Activated CD8-positive, alpha-beta memory T cell treated with anti-CD3 and anti-CD28 coated beads for 4 hours (primary cell): ENCODE measurements at places on chromosomes 7 and 10.

DNA sequence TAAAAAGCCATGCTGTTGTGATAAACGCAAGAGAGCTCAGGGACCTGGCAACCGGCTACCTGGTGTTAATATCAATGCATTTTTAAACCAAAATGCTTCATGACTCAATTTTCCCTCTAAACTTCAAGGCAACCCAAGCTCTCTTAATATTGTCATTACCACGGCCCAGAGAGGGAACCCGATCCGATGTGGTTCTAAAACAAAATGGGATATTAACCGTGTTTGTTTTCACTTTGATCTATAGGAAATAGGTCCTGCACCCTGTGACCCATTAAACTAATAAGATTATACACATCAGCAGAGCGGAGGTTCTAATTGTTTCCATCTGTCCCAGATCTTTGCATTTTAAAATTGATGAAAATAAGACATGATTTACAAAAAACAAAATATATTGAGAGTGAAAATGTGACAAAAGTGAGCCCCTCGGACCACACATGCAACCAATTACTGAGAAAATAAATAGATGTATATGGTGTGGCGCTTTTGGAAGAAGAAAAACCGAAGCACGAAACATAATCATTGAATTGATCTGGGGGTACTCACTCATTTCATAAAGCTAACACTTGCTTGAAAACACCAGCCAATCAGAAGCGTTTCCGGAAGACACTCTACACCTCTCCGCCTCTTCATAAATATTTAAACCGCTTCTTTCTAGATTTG is 290.3 kb upstream of the NFE2L3 start:
- DNase-seq: no peak

- no peak for DNase-seq
Measured at GRCh38 chr7:114949231-114949630, 27.3 kb downstream of the MDFIC start.

GRCh38 chr10:45809837-45810236 is 37.5 kb downstream of the AGAP4 start:
- no peak for DNase-seq

DNA sequence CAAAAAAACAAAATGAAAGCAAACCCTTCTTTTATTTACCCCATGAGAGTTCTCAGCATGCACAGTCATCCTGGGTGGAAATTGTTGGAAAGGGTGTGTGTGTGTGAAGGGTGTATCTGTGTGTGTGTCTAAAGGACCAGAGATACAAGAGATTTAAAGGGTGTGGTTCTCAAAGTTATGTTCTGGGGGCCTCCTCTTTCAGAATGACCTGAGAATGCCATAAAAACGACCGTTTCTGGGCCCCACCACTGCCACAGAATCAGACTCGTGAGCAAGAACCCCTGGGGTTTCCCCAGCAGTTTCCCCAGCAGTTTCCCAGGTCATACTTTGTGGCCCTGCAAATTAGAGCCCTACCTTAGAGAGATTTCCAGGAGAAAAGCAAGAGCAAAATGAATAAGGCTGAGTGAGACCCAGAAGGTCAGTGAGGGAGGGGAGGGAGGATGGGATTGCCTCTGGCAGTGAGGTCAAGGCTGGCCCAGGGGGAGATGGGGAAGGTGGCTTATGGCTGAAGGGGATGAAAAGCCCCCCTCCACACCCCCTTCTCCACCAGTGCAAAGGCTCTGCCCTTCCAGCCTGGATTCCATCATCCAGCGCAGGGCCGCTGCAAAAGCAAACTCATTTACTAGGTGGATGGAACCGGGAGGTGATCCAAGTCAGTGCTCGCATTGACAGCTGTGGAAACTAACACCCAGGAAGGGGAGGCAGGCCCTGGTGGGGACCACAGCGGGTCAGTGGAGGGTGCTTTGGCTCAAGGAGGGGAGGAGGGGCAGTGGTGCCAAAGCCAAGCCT is 10.2 kb downstream of the PYROXD2 start:
- no peak for DNase-seq

GRCh38 chr10:92074126-92074887 is 150.7 kb downstream of the BTAF1 start:
- no peak for DNase-seq

GRCh38 chr10:66784770-66785169 is 141.1 kb upstream of the LRRTM3 start:
- no peak for DNase-seq

DNA sequence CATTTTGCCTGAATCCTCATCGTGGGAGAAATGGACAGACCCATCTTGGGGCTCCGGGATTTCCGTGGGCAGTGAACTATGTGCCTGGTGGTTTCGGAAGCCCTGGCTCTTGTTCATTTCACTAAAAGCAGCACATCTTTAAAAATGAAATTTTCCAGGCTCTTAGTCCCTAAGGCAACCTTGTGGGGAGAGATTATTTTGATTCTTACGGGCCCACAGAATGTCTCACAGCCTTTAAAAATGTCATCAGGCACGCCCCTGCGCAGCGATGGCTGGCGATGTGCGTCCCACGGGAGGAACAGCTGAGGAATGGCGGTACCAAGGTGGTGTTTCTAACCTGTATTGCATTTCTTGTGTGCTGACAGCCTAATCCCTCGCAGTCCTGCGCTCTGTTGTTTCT is 189.7 kb downstream of the CCDC3 start:
- DNase-seq: no peak

DNA sequence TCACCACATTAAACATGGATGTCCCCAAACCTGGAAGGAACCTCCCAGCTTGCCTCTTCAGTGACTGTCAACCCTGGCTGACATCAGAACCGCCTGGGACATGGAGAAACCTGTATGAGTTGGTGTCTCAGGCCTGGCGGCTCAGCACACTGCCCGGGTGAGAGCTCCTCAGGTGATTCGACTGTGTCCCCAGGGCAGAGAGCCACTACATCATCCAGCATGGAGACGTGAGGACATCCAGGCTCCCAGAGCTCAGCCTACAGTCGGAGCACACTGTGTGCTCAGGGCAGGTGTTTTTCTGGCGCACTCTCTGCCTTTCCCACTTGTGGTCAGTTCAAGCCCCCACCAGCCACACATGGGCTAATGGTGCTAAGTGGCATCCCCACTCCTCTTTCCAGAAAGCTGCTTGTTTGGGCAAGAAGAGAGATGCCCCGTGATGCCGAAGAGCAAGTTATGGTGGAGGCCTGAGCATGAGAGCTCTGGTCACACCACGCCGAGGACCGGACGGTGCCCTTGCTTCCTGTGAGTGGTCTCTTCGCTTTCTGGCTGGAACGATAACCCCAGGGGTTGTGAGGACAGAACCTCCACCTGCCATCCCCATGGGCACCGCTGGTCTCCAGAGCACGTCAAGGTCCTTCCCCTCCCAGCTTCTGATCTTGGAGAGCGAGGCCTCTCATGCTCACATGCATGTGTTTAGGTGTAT is 38.5 kb downstream of the AMZ1 start:
- no peak for DNase-seq

DNA sequence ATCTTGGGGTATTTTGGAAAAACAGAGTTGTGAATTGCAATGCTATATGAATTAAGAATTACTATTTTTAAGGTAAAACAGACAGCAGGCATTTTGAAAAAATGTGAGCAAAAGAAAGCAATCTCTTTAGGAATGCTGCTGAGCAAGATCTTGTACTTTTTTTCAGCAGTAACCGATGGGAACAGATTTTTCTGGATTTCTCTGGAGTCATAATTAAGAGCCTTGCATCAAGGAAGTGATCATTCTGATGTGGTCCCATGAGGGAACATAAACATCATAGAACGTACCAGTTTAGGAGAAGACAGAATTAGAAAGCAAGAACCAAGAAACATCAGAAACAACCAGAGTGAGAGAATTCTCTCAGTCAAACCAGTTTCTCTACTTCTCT is 157.0 kb upstream of the AGR3 start:
- DNase-seq: no peak

- no peak for DNase-seq
Measured at GRCh38 chr7:9201928-9202327, 768.5 kb downstream of the NXPH1 start.

DNA sequence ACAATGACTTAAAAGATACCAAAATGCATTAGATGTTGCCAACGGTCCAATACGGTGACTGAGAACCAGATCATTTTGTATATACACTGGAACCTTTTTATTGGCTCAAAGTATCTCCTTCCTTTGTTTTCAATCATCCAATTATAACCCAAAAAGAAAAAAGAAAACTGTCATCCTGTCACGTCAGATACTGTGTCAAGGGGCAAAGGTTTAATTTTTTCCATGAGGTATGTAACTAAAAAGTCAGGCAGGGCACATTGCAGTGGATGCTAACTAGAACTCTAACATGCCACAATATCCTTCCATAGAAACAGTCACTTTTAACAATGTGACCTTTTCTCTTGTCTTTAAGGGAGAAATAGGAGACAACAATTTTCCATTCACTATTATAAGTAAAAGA is 267.6 kb upstream of the NEBL start:
- DNase-seq: no peak

DNA sequence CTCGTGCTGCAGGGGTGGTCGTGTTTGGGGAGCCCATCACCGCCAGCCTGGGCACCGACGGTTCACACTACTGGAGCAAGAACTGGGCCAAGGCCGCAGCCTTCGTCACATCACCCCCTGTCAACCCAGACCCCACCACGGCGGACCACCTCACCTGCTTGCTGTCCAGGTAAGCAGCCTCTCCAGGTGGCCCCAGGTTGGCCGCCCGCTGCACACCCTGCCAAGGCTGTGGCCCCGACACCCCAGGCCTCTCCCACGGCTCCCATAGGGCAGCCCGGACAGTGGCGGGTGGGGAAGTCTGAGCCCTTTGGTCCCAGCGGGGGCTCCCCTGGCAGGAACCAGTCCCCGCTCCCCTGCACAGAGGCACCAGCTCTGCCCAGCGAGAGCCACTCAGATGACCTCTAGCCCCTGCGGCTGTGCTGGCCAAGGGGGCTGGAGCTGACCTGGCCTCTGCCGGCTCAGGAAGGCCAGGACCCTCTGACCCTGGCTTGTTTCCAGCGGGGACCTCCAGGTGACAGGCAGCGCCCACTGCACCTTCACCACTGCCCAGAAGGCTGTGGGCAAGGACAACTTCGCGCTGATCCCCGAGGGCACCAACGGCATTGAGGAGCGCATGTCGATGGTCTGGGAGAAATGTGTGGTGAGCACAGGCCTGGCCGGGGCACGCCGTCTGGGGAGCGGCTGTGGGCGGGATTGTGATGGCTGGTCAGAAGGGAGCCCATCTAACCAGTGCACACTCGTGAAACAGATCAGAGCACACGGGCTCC is 13.8 kb downstream of the DPYSL4 start:
- DNase-seq: no peak

DNA sequence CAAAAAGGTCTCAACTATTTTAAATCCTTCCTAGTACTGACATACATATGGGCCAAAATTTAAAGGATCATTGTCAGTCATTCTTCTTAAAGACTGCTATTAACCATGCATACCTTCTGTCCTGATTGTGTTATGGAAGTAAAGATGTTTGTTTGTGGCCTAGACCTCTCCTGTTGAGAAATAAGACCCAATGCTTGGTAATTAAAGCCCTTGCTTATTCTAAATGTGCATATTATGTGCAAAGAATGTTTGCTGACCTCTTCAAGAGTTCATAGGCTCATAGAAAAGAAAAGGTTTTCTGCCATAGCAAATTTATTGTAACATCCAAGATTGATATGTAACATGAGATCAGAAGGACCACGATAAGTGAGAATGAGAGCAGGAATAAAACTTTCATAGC is 145.6 kb downstream of the TWIST1 start:
- DNase-seq: no peak

DNA sequence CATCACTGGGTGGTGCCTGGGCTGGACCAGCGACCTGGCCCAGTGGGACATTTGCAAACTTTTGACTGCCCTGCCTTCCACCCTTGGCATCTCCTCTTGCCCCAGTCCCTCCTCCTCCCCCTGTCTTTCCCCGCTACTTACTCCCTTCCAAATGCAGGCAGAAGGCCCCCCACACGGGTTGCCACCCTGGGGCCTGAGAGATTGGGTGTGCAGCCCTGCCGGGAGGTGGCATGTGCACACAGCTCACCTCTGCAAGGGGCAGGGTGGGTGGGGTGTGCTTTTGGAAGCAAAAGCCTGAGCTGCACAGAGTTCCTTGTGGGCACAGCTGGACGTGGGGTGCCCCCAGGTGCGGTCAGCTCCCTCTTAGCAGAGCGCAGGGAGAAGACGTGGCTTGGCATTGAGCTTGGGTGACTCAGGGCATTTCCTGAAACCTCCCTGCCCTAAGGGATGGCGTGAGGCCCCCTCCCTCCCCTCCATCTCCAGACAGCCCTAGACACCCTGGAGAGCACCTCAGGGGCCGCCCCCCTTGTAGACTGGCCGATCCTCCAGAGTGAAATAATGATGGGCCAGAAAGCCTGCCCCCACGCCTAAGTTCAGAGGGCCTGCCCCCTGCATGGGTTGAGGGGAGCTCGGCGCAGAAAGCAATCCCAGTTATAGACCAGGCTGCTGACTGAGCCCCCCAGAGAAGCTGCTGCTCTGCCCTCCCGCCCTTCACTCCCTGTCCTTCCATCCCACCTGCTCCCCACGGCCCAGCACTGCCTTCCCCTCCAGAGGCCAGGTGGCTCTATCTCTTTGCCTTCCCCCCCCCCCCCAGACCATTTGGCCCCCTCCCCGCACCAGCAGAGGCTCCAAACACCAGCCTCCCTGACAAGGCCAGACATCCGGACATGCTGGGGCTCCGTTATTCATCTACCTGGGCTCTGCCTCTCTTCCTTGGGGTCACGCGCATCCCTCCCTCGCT is 2.3 kb upstream of the SHH start:
- no peak for DNase-seq

- DNase-seq: no peak
Measured at GRCh38 chr7:1620835-1621234, 49.2 kb upstream of the ELFN1 start.

DNA sequence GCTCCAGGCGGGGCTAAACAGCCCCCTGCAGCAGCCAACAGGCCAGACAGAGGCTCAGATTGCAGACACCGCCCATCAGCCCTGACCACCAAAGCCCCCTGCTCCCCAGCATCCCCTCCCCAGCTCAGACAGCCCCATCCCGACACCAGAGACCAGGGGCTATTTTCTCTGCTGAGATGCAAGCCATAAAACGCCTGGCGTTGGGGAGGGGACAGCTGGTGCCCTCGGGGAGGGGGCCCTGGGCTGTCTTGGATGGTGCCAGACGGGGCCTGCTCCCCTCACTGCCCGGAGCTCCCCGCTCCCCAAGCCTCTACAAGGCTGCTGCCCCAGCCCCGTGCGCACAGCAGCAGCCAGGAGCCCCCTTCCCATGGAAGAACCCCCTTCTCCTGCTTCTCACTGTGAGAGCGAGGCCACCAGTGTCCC is 31.8 kb downstream of the GET4 start:
- no peak for DNase-seq

- no peak for DNase-seq
Measured at GRCh38 chr10:100566561-100566960, 30.8 kb downstream of the HIF1AN start.

DNA sequence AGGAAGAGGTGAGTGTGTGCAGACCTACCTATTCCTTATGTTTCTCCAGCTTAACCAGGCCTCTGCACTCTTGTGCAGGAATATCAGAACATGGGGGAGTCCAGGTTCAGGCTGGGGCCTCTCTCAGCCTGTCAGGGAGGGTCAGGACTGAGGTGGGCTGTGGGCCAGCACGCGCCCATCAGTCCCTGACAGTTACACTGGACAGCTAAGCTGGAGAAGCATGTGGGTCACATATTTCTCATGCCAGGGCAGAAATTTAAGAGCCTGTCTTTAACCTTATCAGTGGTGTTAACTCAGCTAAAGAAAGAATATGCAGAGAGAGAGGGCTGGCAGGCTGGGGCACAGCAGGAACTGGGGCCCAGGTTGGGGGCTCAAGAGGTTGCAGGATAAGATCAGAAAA is 8.7 kb upstream of the POLD2 start:
- no peak for DNase-seq

GRCh38 chr7:47830015-47830414 is 118.3 kb downstream of the PKD1L1 start:
- no peak for DNase-seq
